Activated CD4-positive, alpha-beta T cell treated with anti-CD3 and anti-CD28 coated beads, Interleukin-2, amount 50 U/mL, for 16 hours (primary cell): ENCODE measurements at places on chromosomes 2 and 18.
A peak's percentile ranks its signal among the peaks of the same experiment; 100 is the strongest.

DNA sequence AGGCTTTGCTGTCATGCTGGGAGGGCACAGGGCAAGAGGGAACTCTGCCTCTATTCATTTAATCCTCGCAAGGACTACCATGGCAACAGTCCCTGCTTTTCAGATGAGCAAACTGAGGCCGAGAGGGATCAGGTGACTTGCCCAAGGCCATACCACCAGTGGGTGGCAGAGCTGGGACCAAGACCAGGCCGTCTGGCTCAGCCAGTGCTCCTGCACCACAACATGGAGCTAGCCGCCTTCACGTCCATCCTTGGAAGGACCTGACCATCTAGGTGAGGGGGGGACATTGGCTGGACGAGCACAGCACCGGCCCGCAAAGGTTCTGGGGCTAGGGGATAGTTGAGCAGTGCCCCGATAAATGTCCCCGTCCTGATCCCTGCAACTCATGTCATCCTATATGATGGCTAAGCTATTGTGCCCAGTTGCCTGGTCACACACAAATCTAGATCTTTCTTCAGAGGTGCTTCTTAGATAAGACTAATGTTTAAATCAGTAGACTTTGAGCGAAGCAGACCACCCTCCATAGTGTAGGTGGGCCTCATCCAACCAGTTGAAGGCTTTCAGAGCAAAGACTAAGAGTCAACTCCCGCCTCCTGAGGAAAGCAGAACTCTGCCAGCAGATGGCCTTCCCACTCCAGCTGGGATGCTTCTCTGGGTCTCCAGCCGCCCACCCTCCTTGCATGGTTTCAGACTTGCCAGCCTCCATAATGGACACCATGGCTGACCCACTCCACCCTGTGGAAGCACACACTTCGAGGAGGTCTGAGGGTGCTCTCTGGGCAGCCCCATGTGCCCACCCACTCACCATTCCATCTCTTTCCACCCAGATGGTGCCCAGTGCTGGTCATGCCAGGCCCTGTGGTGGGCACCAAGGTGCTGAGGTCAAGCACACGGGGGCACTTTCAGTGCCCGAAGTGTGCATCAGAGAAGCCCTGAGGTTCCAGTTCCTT, 214.8 kb upstream of the RAB6C start:
- DNase-seq = no peak

DNA sequence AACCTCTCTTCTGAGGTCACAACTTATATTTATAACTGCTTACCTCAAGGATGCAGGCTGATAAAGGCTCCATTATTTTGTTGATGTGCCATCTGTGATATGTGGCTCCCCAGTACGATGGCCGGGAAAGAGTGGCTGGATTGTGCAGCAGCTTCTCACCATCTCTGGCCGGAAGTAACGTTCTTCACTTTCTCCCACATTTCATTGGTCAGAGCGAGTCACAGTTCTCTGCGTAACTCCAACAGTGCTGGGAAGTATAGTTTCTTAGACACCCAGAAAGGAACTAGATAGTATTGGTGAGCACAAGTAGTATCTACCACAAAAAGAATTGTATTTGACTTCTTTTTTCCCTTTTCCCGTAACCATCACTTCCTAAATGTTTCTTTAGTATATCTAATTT, 28.7 kb downstream of the ZSWIM2 start:
- no peak for DNase-seq

DNA sequence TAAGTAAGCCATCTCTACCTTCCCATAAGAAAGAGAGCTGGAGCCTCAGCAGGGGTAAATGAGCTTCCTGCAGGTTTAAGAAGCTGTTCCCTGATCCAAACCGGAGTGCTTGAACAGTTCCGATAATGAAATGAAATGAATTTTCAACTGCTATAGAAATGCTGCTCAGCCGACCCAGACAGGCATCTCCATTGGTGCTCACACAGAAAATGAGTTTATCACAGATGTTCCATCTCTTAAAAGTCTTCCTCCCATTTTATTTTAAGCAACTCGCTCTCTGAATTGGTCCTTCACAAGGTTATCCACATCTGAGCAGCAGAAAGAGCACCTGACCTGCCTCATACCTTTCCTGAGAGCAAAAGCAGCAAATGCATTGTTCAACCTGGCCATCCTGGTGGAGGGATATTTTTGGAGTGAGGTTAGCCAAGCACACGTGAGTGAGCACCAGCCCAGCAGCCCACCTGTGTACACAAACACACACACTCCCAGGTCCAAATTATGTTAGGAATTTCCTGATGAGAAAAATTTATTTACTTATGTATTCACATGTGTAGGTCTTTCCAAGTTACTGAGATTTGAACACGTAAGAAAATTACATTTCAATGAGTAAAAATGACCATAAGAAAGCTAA, 42.2 kb upstream of the CCDC68 start:
- DNase-seq = no peak

GRCh38 chr2:175676813-175677212, 325.3 kb downstream of the LNPK start:
- no peak for DNase-seq

- DNase-seq = no peak
Observed at GRCh38 chr2:150100336-150100735, 387.1 kb downstream of the RND3 start.

GRCh38 chr2:11307764-11308415, 36.5 kb downstream of the ROCK2 start:
- no peak for DNase-seq

GRCh38 chr2:8663997-8664396, 17.9 kb upstream of the ID2 start:
- DNase-seq = no peak

- DNase-seq = no peak
Observed at GRCh38 chr2:11998218-11998617, 251.8 kb downstream of the LPIN1 start.

- DNase-seq = no peak
Observed at GRCh38 chr2:9638532-9638931, 7.7 kb upstream of the YWHAQ start.

DNA sequence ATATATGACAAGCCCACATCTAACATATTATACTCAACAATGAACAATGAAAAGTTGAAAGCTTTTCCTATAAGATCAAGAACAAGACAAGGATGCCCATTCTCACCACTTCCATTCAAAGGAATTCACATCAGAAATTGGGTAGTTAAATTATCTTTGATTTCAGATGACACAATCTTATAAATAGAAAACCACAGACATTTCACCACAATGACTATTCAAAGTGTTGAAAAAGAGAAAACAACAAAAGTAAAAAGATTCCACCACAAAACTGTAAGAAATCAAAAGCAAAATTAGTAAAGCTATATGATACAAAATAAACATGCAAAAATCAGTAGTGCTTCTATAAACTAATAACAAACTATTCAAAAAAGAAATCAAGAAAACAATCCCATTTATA, 279.7 kb upstream of the MYT1L start:
- no peak for DNase-seq

DNA sequence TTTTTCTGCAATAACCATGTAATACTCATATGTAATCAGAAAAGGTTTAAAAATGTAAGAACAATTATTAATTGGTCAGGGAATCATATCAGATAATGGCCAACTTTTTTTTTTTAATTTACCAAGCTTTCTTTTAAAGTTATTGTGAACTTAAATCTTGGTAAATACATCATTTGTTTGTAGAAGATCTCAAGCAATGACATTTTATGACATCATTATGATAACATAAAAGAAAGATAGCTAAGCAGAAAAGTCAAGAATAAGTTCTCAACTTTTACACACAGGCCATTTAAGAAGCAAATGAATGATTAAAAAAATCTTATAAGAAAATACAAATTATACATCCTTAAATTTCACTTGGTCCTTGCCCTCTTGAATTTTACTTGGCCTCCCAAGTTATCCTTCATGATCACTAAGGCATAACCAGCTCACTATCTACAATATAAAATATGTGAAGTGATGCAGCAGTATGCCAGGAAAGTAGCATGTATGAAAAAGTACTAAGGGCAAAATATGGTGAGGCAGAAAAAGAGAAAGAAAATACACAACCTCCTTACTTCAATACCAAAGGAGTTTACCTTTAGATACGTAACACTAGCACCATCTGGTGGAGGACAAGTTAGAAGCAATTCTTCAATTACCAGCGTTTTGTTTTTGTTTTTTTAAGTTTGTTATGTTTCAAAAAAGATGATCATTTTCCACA, 116.6 kb downstream of the SRBD1 start:
- DNase-seq = peak; percentile 49

DNA sequence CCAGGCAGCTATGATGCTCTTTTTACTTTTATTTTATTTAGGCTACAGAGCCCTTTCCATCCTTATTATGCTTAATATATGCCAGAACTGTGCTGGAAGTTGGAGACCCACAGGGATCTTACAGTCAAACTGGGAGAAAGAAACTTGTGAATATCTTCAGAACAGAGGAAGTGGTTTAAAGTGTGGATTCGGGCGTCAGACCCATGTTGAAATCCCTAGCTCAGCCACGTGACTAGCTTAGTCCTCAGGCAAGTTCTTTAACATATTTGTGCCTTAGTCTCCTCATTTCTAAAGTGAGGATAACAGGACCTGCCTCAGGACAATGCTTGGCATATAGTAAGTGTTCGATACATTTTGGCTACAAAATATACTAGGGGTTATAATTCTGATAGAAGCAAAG, 59.1 kb downstream of the MAP3K20 start:
- DNase-seq = peak; percentile 69

GRCh38 chr2:219250049-219250781, 2.8 kb upstream of the TUBA4B start:
- no peak for DNase-seq

DNA sequence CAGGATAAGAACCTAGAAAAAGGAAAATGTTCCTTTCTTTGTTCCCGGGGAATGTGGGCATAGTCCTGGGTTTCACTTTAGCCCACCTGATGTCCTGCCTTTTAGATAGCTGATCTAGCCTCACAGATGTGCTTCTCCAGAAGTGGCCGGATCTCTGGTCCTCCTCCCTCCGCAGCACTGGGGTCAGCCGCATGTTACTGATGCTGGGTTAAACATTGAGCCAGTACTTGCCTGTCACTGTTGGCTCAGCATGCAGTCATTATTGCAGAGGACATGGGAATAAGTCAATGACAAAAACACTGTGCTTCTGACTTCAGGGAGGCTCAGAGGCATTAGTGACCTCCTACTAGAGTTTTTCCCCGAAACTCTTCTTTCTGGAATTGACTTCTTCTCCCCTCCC, 27.6 kb downstream of the NCK2 start:
- DNase-seq = no peak

DNA sequence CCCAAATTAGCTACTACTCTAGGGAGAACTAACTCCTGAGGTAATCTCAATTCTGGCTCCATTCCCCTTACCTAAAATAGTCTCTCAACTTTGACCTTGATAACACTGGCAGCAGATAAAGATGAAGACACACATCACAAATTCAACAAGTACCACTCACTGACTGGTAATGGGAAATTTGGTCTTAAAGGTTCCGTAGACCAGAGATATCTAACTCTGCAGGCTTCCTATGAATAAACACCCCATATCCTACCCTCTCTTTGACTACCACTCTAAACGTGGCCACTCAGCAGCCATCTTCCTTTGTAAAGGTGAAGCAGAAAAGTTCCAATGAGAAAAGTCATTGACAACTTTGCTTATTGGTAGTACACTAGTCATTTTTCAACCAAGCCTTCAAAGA, 38.6 kb upstream of the GALNT5 start:
- no peak for DNase-seq

DNA sequence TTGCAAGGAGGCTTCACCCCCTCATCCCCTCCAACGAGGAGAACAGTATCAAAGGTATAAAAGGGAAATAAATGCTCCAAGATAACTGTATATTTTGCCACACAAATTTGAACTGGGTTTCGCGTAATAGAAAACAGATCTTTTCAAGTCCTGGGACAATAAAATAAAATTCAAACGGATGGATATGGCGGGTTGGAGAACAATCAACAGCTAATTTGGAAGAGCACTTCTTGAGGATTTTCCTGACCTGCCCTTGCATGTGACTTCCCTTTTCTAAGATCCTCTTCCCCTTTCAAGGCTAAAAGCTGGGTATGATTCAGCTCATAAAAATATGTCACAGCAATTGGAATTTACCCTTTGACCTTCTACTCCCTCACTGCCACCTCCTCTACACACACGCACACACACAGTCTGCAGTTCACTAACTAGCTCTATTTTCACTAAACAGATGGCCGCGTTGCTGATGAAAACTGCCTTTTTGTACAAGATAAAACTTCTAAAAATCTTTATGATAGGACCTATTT, 386.9 kb downstream of the FIGN start:
- no peak for DNase-seq
